Fibroblast of lung (primary cell): ENCODE measurements at places on chromosomes 13 and 19.

- no peak for DNase-seq
Measured at GRCh38 chr19:10887616-10888367, 16.4 kb downstream of the CARM1 start.

GRCh38 chr13:22121146-22121739, 450.4 kb downstream of the FGF9 start:
- DNase-seq = no peak

GRCh38 chr13:83810136-83810535, 72.1 kb downstream of the SLITRK1 start:
- DNase-seq = no peak

DNA sequence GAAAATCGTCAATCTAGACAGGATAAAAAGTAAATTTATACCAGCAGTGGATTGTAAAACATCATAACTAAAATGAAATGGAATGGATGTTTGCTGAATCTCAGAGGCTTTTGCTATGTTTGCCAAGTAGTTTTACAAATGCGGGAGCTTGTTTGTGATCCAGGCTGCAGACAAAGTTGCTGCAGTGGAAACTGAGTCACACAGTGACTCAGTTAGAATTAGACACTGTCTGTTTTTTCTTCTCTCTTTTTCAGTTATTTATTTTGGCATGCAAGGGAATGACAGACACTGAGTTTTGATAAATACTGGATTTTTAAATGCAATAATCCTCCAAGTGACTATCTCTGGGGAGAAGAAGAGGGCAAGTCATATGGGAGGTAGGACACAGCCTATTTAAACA, 4.6 kb upstream of the PNMA8A start:
- DNase-seq = peak; percentile 60

GRCh38 chr19:50790922-50791467, 780 bp downstream of the ACP4 start:
- DNase-seq = peak; percentile 18

GRCh38 chr13:94515374-94515773, 35.9 kb upstream of the DCT start:
- no peak for DNase-seq

DNA sequence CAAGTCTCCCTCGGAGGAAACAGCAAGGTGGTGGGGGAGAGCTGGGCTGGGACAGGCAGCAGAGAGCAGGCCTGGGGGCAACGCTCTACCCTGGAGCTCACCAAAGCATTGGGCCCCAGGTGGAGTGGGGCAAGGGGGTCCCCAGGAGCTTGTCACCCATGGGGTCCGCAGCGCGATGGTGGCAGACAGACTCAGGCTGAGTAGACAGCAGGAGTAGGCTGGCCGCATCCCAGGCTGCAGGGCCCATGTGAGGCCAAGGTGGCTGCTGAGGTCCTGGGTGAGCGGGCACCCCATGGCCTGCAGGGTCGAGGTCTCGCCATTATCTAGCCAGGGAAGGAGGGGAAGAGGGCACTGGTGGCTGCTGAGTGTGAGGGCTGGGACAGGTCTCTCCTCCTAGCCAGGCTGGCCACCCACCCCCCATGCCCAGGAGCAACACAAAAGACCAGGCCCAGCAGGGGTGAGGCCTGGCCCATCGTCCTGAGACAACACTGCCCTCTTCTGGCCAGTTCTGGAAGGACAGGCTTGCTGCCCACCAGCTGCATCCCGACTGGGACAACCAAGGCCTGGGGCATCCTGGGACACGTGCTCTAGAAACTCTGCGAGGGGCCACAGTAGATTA, 33.1 kb downstream of the CEBPG start:
- peak; percentile 52 for DNase-seq

GRCh38 chr13:20272588-20273171, 40.6 kb upstream of the GJB6 start:
- no peak for DNase-seq

GRCh38 chr13:29752175-29752574, 98.2 kb downstream of the UBL3 start:
- no peak for DNase-seq

DNA sequence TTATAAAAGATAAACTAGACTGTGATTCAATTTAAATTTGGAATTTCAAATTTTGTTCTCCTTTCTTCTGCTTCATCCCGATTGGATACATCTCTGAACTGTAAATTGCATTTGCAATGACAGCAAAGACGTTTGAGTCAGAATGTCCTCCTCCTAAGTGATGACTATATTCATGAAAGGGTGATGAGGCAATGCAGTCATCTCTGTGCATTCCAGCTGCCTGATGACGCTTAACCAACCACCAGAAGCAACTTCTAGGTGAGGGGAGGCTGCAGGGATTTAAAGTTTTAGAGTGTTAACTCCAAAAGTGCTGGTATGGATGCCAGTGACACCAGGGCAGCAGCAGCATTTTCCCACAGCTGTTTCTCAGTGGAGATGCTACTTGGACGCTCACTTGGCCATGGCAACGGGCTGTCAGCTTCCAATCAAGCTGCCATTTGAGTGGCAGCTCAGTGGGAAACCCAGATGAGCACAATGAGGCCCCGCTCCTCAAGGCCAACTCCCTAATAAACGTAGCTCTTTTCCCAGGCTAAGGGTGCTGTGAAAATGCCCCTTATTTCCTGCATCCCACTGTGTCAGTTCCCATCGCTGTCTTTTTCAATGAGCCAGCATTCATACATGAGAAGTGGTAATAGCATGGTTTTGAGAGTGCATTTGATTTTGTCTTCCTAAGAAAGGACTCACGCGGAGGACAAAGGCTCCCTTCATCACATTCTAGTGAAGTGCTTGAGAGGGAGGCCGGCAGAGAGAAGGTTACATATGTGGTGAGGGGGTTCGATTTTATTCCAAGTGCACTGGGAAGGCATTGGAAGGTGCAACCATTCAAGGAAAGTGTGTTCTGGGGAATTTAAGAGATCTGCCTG, 45.2 kb upstream of the AMER2 start:
- peak; percentile 62 for DNase-seq

- no peak for DNase-seq
Measured at GRCh38 chr13:105485081-105485480, 1050.4 kb downstream of the EFNB2 start.

DNA sequence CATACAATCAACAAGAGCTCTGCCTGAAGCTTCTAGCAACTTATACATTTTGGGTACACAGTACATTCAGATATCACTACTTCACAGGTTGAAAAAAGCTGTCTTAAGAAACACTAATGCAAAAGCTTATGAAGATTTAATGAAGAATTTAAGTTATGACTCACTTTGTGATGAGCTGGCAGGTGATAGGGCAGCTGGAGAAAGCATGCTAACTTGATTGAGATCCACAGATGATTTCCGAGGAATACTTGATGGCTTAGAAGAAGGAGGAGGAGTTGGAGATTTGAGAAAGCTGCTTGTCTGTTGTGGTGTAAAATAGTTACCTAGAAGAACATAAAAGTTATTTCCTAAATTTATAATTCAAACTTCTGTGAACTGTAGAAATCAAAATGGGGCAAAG, 23.3 kb downstream of the EXOSC8 start:
- DNase-seq = peak; percentile 12

DNA sequence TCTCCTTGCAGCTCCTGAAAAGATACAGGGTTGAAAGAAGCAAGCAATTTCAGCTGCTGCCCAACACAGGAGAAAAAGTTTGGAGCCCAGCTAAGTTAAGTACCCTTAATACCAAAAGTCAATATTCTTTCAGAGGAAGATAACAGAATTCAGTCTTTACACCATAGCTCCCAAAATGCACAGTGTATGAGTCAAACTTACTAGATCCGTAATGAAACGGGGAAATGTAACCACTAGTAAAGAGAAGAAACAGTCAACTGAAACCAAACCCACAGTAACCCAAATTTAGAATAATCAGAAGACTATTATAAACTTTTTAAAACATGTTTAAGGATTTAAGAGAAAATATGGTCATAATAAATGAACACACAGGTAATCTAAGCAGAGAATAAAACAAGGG, 45.2 kb downstream of the SUCLA2 start:
- no peak for DNase-seq

- DNase-seq = no peak
Measured at GRCh38 chr13:32206097-32206740, 108.9 kb downstream of the ZAR1L start.

DNA sequence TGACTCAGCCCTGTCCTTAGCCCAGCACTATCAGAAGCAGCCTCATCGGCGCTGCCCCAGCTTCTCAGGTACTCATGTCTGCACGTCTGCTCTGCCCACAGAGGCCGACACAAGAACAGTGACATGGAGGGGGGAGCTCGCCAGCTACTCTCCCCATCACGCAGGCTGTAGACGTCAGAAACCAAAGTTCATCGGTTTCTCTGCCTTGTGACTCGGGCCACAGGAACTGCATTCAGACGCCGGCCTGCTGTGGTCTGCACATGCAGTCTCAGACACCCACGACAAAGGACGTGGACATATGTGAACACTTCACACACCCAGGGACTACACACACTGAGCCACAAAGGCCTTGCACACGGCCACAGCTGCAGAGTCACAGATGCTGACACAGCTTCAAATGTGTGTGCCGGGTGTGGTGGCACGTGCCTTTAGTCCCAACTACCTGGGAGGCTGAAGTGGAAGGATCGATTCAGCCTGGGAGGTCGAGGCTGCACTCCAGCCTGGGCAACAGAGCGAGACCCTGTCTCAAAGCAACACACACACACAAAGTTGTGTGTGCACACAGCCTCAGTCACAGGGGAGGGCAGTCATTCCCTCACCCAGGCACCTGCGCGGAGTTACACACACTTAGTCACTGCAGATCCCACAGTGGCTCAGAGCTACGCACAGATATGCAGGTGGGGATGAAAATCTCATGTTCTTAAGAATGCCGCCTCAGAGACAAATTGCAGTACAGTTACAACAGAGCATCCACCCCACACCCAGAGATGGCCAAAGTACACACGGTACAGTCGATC, 4.9 kb upstream of the ZFP36 start:
- DNase-seq = peak; percentile 82

- peak; percentile 98 for DNase-seq
Measured at GRCh38 chr13:28718543-28719226, at the start of gene SLC46A3. Gene SLC46A3, minus strand, starts transcription at chr13:28718970. Its CDS starts 972 bp downstream, at chr13:28717998.

GRCh38 chr19:50633359-50633758, 6.3 kb downstream of the SYT3 start:
- DNase-seq = no peak

DNA sequence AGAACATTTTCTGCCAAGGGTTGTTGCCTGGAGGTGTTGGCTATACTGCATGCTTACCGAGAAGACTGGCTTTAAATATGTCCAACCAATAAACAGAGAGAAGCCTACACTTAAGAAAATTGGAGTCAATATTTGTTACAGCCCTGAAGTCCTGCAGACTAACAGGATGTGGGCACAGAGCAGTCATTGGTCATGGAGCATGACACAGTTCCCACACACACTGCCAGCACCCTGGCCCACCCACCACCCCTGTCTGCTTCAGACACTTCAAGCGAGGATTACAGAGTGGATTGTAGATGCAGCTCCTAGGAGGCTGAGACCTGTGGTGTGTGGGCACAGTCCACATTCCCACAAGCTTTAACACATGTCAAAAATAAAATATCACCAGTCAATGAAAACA, 21.0 kb upstream of the SERP2 start:
- DNase-seq = no peak

DNA sequence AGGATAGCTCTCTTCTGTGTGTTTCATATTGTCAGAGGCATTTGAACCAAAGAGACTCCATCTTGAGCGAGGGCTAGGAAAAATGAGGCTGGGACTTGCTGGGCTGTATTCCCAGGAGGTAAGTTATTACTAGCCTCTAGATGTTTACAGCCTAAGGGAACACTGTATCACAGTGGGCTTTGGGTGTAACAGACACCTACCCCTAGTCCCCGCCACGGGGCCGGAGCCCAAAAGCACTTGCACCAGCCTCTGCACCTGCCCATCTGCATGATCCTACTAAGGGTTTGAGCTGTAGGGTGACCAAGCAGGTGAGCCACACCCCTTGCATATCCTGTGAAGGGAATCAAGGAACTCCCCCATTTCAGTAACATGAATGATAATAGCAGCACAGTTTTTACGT, 1972.2 kb downstream of the OLFM4 start:
- no peak for DNase-seq

- peak; percentile 92 for DNase-seq
Measured at GRCh38 chr13:30846311-30846710, 59.8 kb upstream of the MEDAG start.

- DNase-seq = no peak
Measured at GRCh38 chr19:1849132-1849474, 820 bp upstream of the REXO1 start.

GRCh38 chr13:50357136-50357535, 341.9 kb downstream of the KCNRG start:
- DNase-seq = no peak

DNA sequence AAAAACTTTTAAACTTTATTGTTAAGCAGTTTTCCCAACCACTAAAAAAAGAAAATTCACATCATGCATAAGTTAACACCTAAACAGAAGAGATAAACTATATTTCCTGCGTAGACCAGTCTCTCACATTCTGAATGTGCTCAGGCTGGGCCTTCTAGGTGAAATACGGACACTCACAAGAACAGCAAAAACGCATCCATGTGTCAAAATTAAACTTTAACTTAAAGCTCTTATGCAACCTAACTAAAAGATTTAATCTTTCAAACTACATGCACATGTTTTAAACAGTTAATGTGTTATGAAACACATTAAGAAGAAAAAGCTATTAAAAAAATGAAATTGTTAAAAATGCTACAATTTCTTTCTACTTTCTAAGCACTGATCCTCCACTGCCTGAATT, 2.6 kb downstream of the SAFB2 start:
- DNase-seq = no peak

GRCh38 chr19:1045247-1045603, 5.3 kb downstream of the ABCA7 start:
- DNase-seq = no peak

GRCh38 chr19:46409191-46409590, 4.2 kb downstream of the CCDC8 start:
- no peak for DNase-seq

GRCh38 chr13:30659980-30660379, 42.3 kb downstream of the USPL1 start:
- no peak for DNase-seq

DNA sequence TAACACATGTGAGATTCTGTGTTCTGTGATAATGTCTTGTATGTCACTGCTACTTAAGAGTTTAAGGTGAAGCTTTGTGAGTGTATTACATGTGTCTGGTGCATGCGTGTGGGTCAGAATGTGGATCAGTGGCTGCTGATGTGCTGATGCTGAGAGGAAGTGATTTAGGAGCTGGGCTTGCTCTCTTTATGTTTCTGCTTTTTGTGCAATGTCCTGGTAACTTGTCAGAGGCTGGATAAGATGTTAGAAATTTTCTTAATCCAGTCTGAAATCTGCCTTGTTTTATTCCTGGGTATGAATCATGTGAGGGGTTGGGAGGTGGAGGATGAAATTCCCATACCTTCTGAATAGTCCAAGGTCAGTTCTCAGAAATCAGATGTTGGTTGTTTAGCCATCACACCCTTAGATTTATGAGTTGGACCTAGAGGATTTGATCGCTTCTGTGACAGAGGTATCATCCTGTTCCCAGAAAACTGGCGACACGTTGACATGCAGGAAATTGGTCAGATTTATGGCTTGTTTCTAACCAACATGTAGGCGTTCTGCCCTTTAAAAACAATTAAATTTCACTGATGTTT, 24.5 kb upstream of the CXCL17 start:
- no peak for DNase-seq
